ENCODE measurements at places on chromosomes 3 and 15. TPM values are rescaled to one million over a fixed set of nuclear protein-coding genes. Genes with fewer than 3 reads are reported as not detected.

DNA sequence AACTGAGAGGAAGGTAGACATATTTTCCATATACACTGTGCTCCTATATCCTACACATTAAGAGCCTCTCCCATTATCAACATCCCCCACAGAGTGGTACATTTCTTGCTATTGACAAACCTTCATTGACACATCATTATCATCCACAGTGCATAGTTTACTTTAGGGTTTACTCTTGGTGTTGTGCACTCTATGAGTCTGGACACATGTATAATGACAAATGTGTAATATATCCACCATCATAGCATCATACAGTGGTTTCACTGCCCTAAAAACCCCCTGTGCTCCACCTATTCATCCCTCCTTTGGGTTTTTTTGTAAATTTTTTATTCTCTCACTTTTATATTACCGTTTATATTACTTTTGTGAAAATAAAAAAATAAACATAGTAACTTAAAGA, 22.2 kb upstream of the CLDN18 start:
- DNase-seq = no peak

GRCh38 chr3:33211444-33211843, 7.2 kb downstream of the SUSD5 start:
- no peak for DNase-seq

DNA sequence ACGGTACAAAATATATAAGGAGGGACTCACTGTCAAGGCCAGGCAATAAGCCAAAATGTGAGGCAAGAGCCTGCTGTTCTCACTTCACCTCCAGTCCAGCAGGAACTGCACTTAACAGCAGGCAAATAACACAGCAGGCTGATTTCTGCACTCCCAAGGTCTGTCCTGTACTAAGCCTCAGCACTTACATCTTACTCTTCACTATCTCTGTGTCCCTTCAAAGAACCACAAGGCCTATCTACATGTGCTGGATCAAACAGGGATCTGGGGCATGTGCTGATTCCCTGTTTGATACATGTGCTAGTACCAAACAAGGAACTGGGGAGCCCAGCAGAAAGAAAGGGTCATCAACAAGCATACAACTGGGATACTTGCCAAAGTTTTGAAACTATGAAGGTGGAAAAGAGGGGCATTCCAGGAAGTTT, 22.2 kb downstream of the UACA start:
- DNase-seq = peak; percentile 19

- no peak for DNase-seq
Measured at GRCh38 chr3:184171562-184171961, 3.1 kb upstream of the AP2M1 start.

- DNase-seq = no peak
Measured at GRCh38 chr3:146546366-146546965, 2.1 kb upstream of the PLSCR1 start.

DNA sequence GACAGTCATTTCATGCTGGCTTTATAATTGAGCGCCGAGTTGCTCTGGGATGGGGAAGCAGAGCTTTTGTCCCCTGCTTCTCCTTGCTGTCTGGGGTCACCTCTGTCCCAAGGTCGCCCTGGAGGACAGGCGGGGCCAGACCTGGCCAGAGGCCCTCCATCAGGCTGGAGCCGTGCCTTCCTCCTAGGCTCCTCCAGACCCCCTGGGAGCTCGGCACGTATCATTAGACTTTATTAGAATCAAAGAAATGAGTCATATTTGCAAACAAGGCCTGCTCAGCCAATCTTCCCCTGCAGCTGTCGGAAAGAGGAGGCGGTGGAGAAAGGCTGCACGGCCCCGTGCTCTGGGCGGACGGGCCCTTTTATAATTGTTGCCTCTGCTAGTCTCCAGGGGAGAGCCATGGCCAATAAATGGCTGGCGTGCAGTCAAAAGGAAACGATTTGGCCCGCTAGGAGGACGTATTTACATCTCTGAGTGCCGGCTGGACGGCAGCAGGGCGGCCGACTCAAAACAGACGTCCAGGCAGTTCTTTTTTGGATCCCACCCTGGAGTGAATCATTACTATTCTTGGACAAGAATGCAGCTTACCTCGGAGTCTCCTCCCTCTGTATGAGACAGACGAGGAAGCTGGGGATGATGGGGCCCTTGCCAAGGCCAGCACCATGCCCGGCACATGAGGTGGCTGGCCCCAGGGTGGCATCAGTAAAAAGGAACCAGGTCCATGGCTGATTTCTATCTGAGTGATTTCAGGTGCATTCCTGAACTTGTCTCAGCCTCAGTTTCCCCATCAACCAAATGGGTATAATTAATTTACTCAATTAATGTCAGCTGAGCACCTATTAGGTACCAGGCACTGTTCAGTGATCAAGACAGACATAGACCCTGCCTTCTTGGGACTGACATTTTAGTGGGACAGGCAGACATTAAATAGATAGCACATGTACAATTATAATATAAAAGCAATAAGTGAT, 50.6 kb downstream of the SLC6A6 start:
- DNase-seq = peak; percentile 28

DNA sequence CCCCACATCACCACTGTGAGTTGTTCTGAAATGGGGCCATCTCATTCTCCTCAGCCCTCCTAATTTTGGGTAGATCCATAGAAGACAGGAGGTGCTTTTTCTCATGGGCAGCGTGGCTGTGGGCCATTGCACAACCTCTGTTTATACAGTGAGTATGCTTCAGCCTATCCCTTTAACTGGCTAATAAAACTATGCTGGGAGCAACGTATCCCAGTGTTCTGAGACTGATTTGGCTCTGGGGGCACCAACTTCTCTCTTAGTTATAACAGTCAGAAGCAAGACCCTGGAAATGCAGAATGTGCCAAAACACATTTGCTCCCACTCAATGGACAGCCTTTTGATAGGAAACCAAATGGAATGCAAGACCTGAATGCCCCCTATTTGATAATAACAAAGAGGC, 97.1 kb upstream of the ICE2 start:
- DNase-seq = no peak

GRCh38 chr15:94965593-94965992, 734.2 kb downstream of the MCTP2 start:
- no peak for DNase-seq

GRCh38 chr3:124444075-124444474, 286.2 kb upstream of the UMPS start:
- DNase-seq = no peak

DNA sequence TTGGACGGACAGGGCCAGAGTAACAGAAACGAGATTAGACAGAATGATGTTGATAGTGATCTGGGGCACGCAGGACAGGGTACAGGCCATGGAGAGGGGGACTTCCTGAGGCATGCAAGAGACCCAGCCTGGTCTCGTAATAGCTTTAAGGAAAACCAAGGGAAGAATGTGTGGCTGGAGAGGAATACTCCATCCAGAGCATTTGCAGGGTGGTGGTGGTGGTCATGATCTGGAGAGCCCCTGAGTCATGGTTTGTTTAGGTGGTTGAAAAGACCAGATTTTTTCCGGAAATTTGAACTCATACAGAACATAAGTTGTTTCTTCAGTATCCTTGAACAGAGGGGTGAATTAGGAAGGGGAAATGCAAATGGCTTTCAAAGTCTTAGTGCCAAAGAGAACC, 138.5 kb downstream of the DUT start:
- no peak for DNase-seq

- no peak for DNase-seq
Measured at GRCh38 chr3:102018551-102018950, 169.2 kb downstream of the NFKBIZ start.

- DNase-seq = no peak
Measured at GRCh38 chr15:33125894-33126537, 68.5 kb downstream of the FMN1 start.

- DNase-seq = no peak
Measured at GRCh38 chr3:195286115-195286872, 15.3 kb upstream of the XXYLT1 start.

- DNase-seq = no peak
Measured at GRCh38 chr15:99966815-99967214, 233.6 kb upstream of the LYSMD4 start.

GRCh38 chr15:63887630-63888029, 53.9 kb upstream of the HERC1 start:
- DNase-seq = no peak

GRCh38 chr15:38992930-38993329, 428.3 kb upstream of the RASGRP1 start:
- no peak for DNase-seq

DNA sequence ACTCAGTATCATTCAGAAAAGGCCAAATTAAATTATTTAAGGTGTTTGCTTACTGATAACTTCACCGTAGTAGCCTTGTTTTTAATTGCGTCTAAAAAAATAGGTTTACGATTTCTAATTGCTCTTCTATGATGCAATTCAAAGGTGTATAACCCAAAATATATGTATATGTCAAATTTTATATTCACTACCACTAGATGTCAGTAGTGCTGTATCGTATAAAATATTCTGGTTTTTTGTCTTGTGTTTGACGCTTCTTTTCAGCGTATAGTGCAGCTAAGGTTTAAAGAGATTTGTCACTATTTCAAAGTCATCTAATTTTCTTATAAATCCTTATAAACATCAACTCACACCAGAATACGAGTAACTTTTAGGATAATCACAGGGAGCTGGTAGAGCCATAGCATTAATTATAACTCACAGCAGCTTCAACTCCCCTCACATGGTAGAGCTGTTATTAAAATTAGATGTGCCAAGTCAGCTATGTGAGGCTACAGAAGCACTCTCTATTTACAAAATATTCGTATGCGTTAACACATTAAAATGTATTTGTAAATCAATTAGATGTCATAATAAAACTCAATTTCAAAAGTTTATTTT, 3.5 kb downstream of the PFN2 start:
- DNase-seq = peak; percentile 71

GRCh38 chr3:13093687-13094086, 20.5 kb upstream of the IQSEC1 start:
- DNase-seq = no peak

GRCh38 chr15:60795889-60796288, 316.9 kb upstream of the ICE2 start:
- no peak for DNase-seq

- no peak for DNase-seq
Measured at GRCh38 chr15:61753018-61753710, 307.1 kb downstream of the VPS13C start.

DNA sequence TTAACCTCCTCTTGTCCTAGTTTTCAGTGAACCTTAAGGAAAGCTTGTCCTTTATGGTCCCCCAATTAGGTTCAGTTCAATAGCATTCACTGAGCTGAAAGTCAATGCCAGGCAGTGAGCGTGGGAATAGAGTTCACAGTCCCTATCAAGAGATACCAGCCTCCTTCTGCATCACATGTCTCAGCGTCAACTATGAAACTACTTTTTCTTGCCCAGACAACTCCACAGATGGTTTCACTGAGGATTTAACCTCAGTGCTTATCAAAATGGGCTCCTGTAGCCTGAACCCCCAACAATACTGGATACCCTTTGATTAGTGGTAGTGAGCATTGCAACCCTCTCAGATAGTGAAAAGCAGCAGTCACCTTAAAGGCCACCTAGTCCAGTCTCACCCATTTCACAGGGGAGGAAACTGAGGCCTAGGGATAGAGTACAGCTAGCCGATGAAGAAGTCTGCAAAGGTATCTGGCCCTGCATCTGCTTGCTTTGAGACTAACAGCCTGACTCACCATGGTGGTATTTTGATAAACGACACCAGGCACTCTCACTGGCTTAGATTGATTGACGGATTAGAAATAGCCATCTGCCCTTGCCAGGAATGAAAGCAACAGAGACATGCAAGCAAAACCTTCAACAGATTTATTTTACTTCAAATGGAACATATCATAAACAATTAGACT, 1.6 kb upstream of the UBA3 start:
- no peak for DNase-seq

DNA sequence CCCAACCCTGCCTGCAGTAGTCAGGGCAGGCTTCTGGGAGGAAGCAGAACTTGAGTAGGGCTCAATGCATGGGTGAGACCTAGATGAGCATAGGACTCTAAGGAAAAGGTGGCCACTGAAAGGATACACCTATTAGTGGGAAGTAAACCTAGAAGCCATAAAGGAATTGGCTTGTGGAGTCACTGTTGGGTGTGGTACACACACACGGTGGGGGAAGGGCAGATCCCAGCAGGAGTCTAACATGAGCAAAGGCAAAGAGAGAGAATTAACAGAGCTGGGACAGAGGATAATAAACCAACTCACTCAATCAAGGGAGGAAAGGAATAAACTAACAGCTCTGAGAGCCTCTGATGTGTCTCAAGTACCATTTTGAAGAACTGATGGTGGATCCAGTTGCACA, 23.1 kb downstream of the DAPK2 start:
- DNase-seq = no peak

DNA sequence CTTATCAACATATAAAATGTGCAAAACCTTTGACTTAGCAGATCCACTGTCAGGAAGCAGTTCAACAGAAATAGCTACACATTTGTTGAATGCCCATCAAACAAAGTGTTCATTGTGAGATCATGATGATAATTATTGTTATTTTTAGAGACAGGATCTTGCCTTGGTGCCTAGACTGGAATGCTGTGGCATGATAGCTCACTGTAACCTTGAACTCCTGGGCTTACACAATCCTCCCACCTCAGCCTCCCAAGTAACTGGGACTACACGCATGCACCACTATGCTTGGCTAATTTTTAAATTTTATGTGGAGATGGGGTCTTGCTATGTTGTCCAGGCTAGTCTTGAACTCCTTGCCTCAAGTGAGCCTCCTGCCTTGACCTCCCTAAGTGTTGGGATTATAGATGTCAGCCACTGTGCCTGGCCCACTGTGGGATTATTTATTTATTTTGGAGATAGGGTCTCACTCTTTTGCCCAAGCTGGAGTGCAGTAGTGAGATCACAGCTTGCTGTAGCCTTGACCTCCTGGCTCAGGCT, 8.8 kb downstream of the MAP2K5 start:
- no peak for DNase-seq

GRCh38 chr15:93823971-93824913, 407.1 kb upstream of the MCTP2 start:
- no peak for DNase-seq

DNA sequence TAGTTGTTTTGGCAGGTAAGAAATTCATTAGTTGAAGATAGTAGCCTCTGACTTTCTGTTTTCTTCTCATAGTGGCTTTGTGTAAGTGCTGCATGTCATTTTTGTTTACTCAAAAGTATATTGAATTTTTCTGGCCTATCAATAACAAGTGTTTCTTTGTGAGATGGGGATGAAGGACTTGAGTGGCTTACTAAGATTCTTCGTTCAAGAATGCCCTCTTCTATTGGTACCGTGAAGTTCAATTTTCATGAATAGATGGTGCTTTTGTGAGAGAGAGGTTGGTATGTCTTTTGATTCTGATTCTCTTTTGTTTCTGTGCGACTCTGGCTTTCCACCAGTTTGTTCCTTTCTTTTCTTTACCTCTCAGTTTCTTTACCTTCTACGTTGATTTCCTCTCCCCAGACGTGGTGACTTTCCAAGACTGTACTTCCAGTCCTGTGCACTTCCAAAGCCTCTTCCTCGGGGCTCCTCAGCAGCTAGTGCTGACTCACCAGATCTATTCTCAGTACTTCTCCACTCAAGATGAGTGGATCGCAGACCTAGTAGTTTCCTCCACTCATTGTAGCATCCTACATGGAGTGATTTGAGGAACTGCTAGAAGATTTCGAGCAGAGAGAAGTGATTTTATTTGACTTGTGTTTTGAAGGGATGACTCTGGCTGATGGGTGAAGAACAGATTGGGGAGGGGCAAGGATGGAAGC, 82.0 kb upstream of the EPHB3 start:
- no peak for DNase-seq

- DNase-seq = no peak
Measured at GRCh38 chr3:25365636-25366035, 62.4 kb upstream of the RARB start.

The FAM219B gene
- total RNA-seq = 58.8 TPM

The SCAANT1 gene
- total RNA-seq = not detected

The LYZL4 gene
- not detected for total RNA-seq

The DUOX2 gene
- total RNA-seq = not detected

The DZIP1L gene
- total RNA-seq = 17.8 TPM

The HTR3E gene
- not detected for total RNA-seq

The LSMEM2 gene
- not detected for total RNA-seq

Data from G401 (cell line).